ENCODE measurements at places on chromosomes 3 and 15. TPM values are rescaled to one million over a fixed set of nuclear protein-coding genes. Genes with fewer than 3 reads are reported as not detected.

DNA sequence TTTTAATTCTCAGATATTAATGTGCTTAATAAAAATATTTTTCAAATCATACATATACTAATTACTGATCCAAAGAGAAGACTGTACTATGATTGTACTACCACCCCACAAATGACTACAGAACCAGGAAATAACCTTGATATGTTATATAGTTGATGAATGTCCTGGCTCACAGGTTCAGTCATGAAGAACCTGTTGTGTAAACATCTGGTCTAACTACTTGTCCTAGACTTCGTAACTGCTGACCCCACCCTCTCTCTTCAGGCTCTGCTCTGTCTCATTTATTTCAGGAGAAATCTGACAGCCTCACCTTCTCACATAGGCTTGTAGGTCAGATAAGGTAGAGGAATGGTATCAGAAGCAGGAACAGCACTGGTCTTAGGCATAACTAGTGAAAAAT lies 14.7 kb upstream of the CSTA start:
- DNase-seq = no peak

CCDC54 gene
- not detected for total RNA-seq

GRCh38 chr3:98972720-98973119 lies 71.2 kb upstream of the DCBLD2 start:
- DNase-seq = no peak

DNA sequence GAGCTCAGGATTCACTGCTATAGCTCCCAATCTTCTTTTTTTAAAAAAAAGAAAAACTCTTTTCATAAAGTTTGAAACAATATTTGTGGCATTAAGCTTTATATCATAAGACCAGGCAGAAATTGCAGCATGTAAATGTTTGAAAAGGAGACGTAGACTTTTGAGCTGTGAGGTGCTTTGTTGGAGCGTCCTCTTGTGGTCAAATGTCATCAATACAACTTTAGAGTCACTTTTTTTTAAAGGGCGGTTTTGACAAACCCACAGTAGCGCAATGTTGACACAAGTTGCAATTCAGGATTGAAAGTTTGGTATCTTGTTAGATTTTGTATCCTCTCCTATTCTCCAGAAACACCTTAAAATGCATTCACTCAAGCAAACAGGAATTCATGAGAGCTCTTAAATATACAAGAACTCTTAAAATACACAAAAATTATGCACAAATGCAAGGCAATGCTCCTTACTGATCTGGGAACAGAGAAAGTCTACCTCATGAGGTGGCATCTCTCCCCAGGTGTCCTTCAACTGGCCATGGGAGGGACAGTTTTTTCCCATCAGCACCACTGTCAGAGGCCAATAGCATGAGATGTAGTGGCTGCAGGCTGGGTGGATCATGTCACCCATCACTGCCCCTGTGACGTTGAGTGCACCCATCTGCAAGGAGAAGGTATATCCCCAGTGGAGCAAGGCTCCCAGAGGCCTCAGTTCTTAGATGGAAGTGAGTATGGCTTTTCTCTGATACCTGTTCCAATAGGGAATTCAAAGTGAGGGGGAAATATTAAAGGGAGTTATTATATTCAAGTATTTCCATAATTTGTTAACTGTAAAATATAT lies 70.7 kb downstream of the ANXA2 start:
- DNase-seq = no peak

P2RY13 gene
- total RNA-seq = 3.7 TPM

- no peak for DNase-seq
Observed at GRCh38 chr15:77033729-77034671, 36.9 kb downstream of the TSPAN3 start.

Data from sciatic nerve (tissue), 2 donors.